ENCODE measurements at places on chromosomes 11 and 22.

DNA sequence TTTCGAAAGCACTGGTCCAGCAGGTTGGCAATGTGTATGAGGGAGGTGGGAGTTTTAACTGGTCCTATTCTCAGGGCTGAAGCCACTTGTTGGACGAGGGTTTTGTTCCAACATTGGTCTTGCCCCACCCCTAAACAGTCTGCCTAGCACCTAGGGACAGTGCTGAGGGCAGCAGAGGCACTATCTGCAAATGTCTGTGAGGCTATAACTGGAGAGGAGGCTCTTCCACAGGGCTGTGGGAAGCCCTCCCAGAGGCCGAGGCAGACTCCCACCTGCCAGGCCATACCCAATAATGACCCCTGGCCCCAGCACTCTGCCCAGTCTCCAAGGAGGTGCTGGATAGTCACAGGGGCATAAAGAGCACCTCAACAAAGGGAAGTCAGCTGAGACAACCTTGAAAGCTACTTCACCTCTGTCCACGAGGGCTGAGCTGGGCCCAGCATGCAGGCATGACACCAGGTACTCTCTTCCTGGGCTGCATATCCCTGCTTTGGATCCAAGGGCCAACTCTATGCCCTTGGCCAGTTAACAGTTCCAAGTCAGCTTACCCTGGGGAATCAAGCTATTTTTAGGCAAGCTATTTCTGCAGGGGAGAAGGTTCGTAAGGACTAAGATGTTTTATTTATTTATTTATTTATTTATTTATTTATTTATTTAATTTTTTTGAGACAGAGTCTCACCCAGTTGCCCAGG lies 40.2 kb upstream of the SLC25A1 start:
- DNase-seq: no peak

DNA sequence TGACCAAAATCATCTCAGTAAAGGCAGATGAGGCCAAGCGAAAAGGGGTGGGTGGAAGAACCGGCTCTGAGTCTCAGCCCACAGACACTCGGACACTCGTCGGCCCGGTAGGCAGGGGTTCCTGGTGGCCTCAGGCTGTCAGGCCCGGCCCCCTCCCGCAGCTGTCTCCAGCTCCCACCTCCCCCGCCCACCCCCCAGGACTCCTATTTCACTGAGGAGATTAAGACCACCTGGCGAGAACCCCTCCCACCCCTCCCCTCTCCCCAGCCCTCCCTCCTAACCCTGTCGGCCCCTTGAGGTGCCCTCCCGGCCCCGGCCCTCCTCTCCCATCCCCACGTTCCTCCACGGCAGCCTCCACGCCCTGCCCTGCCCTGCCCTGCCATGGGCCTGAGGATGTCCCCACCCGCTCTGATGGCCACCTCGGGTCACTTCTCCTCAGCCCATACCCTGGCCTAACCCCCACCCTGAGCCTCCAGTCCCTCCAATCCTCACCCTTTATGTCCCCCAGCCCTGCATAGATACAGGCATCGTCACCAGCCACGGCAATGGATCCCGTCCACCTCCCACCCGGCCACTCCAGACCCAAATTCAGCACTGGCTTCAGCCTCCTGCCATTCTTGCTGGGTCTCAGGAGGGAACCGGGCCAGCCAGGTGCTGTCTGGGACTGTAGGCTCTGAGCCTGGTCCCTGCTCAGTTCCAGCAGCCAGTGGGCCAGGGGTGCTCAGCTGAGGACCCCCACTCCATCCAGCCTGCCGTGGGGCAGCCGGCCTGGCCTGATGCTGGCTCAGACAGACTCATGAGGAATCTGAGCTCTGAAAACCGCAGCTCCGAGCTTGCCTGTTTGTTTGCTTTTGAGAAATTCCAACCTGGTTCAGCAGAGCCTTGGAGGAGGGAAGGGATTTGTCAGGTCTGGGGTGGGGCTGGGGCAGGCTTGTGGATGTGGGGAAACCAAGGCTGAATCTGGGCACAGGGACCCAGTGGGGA lies 9.8 kb upstream of the TBX1 start:
- DNase-seq: no peak

DNA sequence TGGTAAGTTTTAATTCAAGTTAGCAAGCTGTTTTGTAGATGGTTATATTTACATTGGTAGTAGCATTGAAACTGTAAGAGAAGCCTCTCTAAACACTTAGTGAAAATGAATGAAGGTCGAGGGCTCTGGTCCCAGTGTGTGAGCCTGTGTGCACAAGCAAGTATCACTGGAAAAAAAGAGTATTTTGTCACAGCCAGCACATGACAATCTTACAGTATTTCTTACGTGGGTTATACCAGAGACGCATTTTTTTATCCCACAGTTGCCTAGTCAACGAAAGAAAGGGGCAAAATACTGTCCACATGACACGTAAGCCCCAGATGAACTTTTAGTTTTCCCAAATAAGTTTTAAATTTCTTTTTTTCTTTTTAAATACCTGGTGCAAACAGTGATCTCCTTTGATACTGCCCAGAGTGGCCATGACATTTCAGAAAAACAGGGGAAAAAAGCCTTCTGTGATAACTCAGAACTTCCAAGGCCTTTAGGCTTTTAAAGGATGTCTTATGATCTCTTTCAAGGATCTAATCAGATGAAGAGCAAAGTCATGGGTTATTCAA lies 23.5 kb downstream of the RAB38 start:
- DNase-seq: no peak

- DNase-seq: no peak
Observed at GRCh38 chr22:41311487-41311886, 10.2 kb downstream of the ZC3H7B start.

GRCh38 chr11:36930256-36930655 lies 332.2 kb upstream of the RAG2 start:
- DNase-seq: no peak

DNA sequence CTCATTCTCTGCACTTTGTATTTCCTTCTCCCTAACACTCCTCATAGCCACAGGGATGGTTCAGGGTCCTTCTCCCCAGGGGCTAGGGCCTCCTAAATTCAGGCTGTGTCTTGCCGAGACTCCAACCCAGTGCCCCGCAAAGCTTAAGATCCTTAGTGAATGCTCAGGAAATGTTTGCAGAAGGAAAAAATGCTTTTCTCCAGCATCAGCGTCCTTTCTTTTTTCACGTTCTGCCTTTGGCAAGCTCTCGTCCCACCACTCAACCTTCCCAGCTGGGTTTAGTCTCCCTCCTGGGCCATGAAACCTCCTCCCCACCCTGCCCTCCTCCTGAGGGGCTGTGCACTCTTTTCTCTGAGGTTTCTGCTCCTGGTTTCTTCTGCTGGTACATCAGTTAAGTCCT lies 503.8 kb upstream of the B3GAT1 start:
- no peak for DNase-seq
